B cell (primary cell): ENCODE measurements at places on chromosomes 1 and 21.

DNA sequence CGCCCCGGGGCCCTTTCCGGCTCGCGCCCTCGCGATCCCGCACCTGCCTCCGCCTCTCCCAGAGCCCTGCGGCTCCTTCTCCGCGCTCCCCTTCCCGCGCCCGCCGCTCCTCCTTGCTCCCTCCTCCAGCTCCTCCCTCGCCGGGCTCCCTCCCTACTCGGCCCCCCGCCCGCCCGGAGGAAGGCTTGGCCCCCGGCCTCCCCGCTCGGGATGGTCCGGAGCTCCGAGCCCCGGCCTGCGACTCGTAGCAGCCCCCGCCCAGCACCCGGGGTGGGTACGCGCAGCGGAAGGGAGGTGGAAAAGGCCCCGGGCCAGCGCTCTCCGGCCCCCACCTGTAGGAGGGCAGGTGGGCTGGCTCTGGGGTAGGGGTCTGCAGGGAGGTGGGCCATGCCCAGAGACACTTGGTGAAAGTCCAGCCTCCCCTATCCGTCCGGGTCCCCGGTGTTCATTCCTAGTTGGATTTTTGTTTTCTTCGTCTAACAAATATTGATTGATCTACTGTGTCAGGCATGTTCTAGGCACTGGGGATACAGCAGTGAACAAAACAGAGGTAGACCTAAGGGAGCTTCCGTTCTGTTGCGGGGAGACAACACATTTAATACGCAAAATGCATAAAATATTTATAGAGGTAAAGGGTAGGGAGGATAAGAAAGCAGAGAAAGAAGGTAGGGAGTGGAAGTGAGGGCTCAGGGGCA lies at the start of gene HTR1D:
Gene HTR1D (minus strand): TSS at position 82 of the 695 bp plus-strand sequence. CDS start 23,283 bp downstream, outside the sequence.
- peak; percentile 27 for DNase-seq

DNA sequence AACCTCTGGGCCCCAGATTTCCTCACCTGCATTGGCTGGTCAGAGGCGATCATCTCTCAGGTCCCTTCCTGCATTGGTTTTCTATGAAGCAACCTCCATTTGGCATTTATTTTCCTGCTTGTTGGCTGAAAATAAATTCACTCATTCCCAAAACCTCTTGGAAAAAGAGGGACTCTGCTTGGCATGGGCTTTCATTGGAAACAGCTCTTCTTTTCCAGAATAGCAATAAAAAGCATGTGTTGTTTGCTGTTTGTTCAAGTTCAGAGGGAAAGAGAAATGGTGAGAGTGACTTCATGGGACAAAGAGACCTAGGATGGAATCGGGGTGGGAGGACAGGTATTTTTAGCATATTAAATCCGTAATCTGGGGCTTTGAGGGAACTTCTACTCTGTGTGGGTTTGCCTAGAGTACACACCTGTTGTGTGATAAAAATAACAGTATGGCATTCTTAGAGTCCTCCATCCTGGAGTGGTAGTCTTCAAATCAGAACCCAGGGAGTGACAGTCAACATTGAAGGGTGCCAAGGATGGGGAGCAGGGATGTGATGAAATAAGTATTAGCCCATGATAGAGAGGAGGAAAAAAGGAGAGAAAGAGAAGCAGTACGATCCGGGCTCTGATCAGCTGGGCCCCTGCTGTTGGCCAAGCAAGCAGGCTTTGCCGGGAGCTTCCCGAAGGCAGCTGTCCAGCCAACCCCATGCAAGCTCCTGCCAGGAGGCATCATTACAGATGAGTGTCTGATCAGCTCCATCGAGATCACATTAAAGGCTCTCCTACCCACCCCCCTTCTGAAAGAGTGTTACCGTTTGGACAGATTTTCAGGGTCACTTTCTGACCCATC lies 131.9 kb upstream of the NFIA start:
- no peak for DNase-seq

DNA sequence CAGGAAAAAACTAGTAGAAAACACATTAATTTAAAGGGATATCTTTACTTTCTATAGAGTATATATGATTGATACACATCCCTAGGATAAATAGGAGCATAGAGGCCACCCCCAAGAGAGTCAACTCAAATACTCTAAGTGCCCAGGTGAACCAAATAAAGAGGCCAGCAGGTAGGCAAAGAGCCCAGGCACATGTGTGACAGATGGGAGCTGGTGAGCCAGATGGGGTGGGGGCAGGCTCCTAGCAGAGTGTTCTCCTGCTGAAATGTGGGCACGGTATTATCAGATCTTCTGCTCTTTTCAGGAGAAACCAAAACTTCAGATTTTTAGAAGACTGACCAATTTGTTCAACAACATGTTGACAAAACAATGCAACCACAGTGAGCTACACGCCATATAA lies 333.4 kb upstream of the PKN2 start:
- DNase-seq, result no peak

GRCh38 chr21:42384989-42385388 lies 10.9 kb downstream of the TMPRSS3 start:
- no peak for DNase-seq

- DNase-seq, result peak; percentile 56
These were observed 15.6 kb downstream of the ALPL start for GRCh38 chr1:21524686-21525339.
